ENCODE measurements at places on chromosomes 5 and 9.

- DNase-seq: no peak
Observed at GRCh38 chr9:133822430-133823065, 84.4 kb upstream of the SARDH start.

GRCh38 chr5:98872674-98873073, 56.1 kb downstream of the CHD1 start:
- DNase-seq: peak; percentile 20

DNA sequence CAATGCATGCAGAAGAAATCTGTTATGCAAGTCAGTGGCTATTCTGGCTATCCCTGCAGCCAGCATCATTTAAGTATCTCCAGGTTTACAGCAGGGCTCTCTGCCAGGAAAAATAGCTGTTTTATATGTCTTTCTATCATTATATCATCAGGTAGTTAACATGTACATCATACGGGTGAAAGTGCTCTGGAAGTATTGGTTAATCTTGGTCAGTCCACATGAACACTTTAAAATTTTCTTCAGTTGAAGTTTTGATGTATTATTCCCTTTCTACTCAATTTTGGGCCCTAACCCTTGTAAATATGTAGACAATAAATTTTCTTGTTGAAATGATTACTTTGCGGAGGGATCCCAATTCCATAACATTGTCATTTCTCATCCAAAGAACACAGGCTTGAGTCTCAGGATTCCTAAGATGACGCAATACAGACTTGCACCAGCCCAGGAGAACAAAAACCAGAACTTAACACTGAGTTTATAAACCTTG, 67.5 kb downstream of the SEMA6A start:
- DNase-seq: no peak

DNA sequence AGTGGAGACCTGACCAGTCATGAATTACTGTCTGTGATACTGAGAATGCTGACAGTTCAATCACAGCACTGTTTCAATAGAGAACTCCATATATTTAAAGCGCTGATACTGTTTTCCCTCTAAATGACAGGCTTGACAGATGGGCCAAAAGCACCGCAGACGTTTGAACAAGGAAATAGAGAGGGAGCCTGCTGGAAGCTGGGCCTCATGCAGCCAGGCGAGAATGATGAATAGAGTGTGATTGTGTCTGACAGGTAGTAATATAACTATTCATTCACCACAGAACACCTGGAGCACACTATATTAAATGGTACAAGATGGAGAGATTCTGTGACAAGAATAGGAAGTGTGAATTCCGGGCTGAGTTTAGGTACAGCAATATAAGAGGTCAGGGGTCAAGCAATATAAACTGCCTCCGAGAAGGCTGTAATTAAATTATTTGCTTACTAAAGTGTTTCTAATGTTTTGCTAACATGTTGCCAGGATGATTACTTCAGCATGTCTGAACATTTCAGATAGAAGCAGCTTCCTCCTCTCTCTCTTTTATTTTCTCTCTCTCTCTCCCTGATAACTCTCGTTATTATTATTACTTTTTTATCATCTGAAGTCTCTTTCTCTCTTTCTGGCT, 297.7 kb downstream of the CSNK1G3 start:
- no peak for DNase-seq

DNA sequence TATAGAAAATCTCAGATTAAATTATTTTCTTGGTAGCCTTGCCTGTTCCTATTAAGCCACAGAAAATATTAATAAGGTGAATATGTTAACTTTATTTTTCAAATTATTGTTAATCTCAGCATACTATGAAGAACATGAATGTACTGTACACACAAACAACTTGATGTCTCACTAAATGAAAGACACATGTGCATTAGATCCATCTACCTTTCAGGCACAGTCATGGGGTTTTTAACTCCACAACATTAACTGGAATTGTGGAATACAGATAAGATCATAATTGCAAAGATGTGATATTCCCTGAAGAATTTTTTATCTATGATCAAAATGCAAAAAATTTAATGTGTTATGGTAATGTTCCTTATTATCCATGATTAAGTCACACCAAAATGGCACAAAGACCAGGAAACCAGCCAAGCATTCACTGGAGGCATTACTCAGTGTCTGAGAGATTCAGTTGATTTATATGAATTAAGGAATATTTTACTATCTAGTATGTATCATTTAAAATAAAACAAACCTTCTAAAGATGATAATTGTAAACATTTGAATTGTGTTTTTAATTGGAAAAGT, 150.0 kb upstream of the VCAN start:
- DNase-seq: peak; percentile 64

DNA sequence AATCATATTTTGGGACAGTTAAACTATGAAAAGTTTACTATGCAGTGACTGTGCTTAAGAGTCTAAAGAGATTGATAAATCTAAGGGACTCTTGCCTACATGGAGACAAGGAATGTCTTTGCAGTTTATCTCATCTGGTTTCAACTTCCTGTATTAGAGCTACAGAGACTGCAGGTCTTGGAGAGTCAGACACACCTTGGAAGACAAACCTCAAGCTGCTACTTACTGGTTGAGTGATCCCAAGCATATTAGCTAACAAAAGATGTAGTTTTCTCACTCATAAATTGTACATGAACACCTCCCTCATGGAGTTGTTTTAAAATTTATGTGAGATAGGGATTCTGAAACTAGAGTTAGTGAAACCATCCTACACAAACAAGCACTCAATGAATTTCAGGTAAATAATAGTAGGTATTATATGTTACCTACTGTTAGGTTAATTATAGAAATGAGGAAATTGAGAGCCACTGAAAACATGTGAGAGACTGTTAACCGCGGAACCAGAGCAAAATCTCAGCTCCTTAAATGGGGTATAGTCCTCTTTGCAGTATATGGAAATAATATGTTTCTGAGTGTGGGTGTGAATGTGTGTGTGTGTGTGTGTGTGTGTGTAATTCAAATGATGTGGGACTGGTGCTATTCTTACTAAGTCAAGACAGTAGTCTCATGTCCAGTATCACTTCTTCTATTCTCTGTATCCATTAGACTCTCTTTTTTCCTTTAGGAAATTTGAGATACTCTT, 752.1 kb downstream of the DTWD2 start:
- no peak for DNase-seq

GRCh38 chr5:31976169-31976568, 197.9 kb downstream of the GOLPH3 start:
- DNase-seq: no peak

- no peak for DNase-seq
Observed at GRCh38 chr9:37229455-37229854, 109.1 kb downstream of the ZCCHC7 start.

GRCh38 chr5:73544429-73545402, 20.7 kb downstream of the ANKRA2 start:
- no peak for DNase-seq

DNA sequence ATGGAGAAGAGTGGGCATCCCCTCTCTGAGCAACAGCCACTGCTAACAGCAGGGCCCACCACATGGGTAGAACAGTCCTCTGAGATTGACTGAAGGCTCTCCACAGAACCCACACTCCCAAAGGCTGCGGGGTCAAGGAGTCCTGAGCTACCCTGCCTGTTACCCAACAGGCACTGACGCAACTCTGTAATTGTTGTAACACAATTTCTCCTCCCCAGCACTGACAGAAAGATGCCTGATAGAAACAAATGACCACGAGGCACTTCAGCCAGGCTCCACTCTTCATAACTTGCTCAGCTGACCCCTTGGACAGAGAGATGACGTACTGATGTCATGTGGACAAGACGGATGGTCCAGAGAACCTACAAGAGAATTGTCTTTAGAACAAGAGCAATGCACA, 220.7 kb downstream of the SPOCK1 start:
- DNase-seq: no peak

GRCh38 chr9:124180557-124180956, 77.2 kb upstream of the NEK6 start:
- DNase-seq: peak; percentile 1

GRCh38 chr5:6376974-6377520, 1.3 kb downstream of the MED10 start:
- no peak for DNase-seq

DNA sequence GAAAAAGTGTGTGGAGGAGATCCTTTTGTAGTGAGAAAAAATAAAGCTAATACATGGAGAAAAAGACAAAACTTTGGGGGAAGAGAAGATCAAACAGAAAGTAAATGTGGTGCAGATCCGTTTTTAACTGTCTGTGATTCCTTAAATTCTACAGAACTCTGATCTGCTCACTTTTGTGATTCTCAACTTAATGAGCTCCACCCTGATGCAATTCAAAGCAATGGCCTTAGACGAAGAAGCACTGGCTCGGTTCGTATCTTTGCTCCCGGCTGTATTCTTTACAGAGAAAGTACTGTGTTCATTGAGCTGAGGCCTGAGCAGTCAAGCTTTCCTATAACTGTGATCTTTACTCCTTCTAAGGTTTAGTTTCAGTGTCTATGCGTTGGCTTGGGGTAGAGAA, 453.4 kb downstream of the DMAC1 start:
- DNase-seq: no peak

DNA sequence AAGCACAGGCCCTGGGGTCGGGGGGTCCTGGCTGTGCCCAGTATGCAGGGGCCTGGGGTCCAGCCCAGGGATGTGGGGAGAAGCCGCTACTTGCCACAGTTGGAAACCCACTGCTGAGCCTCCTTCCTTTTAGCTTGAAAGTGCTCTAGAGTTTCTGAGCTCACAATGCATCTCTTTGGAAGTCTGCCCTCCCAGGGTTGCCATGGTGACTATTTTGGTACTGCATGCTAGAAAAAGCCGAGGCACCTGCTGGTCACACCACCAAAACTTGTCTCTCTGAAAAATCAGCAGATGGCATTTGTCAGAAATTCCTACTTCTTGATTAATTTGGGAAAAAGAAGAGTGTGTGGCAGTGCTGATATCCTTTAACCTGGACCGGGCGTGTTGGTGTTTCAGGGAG, 151.8 kb downstream of the SEC61B start:
- DNase-seq: no peak

GRCh38 chr9:122179690-122180074, 20.0 kb downstream of the MORN5 start:
- DNase-seq: no peak

- DNase-seq: no peak
Observed at GRCh38 chr5:126778675-126779403, 1.9 kb downstream of the LMNB1 start.
